ENCODE measurements at places on chromosomes 6 and 20.

DNA sequence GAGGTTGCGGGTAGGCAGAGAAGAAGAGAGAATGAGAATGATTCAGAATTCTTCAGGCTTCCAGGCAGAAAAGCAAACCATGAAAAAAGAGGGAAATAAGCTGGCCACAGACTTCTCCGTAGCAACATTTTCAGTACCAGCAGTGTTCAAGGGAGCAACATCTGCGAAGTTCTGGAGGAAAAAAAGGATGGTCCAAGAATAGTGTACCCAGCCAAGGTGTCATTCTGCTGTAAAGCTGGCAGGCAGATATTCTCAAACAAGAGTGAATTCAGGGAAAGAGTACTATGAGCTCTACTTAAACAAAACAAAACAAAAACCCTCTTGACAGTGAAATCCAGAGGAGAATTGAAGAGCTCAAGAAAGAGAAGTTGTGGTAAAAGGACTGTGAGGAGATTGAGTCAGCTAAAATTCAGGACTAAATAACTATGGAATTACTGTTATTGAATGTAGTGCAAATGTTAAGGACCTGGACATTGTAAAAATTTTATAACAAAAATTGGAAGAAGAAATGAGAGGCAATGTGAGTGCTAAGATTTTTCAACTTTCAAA is 86.5 kb downstream of the ATRN start:
- DNase-seq = no peak

DNA sequence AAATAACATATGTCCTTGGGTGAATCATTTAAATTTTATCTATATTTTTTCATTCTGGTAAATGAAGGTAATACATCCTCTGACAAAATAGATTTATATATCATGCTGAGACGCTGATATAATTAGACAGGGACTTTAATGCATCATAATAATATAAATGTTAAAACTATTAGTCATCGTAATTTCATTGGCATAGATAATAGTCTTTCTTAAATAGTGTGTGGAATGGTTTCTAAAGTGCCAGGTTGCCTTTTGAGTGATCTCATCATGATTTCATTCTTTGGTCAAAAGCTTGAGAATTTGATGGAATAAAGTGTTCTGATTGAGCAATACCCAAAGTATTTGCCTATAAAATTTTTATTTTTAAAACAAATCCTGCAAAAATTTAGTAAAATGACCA is 43.2 kb upstream of the BMP5 start:
- no peak for DNase-seq

- no peak for DNase-seq
Measured at GRCh38 chr20:1801929-1802306, 93.3 kb upstream of the SIRPA start.

DNA sequence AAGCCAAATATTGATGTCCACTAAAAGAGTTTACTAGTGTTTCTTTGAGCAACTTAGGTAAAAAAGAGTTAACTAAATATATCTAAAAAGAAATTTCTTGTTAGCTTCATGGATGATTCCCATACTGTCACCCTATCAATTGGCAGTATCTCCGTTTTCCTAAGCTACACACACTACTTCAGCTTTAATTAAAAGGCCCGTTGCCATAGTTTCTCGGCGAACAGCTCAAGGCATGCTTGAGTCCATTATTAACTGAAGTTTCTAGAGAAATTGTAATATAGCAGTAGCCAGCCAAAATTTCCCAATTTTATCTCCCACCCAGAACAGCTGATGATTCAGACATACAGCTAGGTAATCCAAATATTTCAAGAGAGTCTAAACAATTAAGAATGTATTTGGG is 20.0 kb upstream of the BEND6 start:
- no peak for DNase-seq

GRCh38 chr6:136989571-136990241 is 55.1 kb downstream of the IL20RA start:
- no peak for DNase-seq

DNA sequence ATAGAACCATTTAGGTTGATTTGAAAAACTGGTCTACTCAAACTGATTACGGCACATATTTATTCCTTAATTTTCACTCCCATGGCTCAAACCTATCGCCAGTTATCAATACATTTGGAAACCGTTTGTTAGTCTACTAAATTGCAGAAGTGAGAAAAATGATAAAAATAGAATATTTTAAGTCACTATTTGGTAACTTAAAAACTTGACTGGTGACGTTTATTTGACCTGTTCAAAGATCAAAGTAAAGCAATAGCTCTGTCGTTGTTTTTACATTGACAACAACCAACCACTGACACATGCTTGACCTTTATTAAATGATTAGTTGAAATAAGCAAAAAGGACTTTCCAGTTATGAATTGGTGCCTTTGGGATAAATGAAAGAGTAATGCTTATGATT is 402.9 kb upstream of the MAP3K7 start:
- no peak for DNase-seq

DNA sequence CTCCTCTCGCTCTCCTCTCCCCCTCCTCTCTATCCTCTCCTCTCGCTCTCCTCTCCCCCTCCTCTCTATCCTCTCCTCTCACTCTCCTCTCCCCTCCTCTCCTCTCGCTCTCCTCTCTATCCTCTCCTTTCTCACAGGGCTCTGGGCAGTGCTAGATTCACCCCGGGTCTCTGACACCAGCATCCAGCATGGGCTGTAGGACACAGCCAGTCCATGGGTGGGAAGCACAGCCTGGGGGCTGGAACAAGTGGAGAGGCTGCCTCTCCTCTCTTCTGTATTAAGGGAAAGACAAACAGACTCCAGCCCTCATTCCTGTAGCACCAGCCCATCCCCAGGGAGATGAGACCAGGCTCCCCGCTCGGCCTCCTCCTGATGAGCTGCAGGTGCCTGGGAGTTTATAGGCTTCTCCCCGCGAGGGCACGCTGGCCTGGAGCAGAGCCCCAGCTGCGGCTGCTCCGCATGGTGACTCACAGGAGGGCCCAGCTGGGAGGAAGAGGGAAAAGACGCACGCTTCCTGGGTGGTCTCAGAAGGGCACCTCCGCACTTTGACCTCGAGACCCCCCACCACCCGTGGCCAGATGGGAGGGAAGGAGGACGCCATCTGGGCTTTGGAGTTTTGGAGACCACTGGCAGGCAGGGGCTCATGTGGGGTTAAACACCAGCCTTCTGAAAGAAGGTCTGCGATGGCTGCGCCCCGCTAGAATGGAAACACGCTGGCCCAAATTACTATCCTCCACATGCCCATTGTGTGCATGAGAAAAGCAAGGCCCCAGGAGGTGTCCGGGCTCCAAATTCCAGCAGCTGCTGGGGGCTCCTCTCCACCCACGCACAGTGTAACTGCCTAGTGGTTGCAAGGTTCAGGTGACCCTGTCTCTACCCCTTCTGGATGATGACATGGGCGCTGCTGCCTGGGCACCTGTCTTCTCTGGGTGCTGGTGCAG is 68.0 kb downstream of the BMP7 start:
- DNase-seq = no peak

GRCh38 chr20:16803965-16804792 is 56.0 kb downstream of the OTOR start:
- DNase-seq = peak; percentile 54

GRCh38 chr6:153849072-153849779 is 189.8 kb upstream of the OPRM1 start:
- DNase-seq = no peak

- no peak for DNase-seq
Measured at GRCh38 chr6:119497988-119498727, 148.6 kb upstream of the MAN1A1 start.

- peak; percentile 70 for DNase-seq
Measured at GRCh38 chr20:53939572-53940359, 130.6 kb downstream of the BCAS1 start.

DNA sequence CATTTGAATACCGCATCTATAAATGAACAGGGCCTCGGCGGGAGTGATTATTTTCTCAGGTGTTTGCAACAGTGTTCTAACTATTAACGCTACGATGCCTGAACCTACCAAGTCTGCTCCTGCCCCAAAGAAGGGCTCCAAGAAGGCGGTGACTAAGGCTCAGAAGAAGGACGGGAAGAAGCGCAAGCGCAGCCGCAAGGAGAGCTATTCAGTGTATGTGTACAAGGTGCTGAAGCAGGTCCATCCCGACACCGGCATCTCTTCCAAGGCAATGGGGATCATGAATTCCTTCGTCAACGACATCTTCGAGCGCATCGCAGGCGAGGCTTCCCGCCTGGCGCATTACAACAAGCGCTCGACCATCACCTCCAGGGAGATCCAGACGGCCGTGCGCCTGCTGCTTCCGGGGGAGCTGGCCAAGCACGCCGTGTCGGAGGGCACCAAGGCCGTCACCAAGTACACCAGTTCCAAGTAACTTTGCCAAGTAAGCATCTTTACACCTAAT is 70.9 kb downstream of the HFE start:
- no peak for DNase-seq

DNA sequence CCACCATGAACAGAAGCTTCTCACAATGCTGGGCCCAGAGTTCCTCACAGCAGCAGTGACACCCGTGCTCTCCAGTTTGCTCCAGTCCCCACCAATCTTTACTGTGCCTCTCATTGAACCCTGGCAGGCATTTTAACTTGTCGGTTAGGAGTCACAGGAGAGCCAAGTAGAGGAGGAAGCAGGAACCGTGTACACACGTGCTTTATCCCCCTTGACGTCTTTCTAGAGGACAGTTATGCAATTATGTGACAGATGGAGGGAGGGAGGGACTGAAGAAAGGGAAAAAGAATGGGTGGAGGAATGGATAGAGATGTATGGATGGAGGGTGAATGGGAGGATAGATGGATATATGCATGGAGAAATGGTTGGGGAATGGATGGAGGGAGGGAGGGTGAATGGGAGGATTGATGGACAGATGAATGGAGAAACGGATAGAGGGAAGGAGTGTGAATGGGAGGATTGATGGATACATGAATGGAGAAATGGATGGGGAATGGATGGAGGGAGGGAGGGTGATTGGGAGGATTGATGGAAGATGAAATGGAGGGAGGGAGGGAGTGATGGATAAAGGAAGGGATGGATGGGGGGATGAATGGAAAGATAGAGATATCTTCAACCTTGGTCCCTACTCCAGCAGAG is 26.0 kb downstream of the RBM38 start:
- DNase-seq = no peak

DNA sequence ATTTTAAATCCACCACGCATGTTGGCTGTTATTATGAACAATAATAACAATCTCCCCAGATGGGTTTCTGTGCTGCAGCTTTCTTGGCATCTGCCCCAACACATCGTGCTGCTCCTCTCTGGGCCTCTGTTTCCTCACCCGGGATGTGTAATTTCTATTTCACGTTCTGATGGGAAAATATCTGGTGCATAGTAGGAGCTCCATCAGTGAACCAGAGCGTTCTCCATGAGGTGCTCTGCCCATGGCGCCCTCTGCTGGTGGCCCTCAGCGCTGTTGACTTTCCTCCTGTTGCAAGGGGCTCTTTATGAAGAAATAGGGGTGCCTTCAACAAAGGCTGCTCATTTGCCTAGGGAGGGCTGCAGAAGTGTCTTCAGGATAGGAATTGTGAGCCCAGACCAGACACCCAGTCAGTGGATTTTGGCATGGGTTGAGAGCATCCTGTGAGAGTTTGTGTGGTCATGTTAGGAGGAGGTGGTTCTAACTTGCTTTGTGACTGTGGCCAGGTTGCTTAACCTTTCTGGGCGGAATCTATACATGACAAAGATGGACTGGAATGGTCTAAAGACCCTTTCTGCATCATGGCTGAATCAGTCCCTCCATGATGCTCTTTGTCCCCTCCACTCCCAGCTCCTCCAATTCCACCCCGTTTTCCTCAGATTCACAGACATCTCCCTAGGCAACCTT is 8.1 kb downstream of the SCRT2 start:
- DNase-seq = peak; percentile 70

GRCh38 chr6:40898073-40898472 is 140.9 kb downstream of the UNC5CL start:
- no peak for DNase-seq

DNA sequence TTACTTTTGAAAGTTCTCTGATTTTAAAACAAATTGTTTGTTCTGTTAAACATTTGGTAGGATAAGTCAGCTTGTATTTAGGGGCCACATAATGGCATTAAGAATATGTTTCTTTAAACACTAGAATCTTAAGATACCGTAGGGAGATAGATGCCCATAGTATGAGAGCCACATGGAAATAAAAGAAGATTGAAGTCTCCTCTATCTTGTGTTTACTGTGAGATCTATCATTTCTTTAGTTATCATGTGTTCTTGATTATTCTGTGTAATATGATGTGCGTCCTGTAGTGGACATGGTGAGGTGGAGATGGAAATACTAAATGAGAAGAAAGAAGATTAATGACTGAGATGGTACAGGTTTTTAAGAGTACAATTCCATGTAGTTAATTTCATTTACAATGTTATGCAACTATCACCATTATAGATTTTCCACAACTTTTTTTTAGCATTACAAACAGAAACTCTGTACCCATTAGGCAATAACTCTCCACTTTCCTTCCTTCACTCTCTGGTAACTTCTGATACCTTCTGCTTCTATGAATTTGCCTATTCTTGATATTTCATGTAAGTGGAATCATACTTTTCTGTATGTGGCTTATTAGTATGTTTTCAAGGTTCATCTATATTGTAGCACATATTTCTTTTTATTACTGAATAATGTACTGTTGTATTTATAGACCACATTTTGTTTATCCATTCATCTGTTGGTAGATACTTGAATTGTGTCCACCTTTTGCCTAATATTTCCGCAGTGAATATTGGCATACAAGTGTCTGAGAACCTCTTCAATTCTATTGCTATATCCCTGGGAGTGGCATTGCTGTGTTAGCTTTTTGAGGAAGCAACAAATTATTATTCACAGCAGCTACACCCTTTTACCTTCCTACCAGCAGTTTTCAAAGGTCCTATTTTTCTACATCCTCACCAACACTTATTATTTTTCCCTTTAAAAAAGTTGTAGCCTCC is 11.5 kb downstream of the RNF146 start:
- no peak for DNase-seq

- no peak for DNase-seq
Measured at GRCh38 chr20:19589787-19590362, 168.2 kb upstream of the RIN2 start.

DNA sequence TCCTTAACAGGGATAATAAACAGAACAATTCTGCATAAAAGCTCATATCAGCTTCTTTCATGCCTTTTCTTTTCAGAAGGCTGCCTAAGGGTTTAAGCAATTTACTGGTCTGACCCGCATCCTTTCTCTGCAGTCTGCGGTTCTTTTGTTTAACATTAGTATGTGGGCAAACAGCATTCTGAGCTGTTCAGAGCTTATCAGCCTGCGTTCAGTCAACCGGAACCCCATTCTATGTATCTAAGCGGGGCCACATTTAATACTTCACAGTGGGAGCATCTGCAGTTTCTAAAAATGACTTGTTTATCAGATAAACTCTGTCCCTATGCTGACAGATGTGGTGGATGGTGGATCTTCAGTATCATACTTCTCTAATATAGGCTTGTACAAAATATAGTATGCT is 758.9 kb upstream of the MMS22L start:
- no peak for DNase-seq

- DNase-seq = peak; percentile 69
Measured at GRCh38 chr6:28212510-28213212, 12.4 kb upstream of the ZSCAN9 start.
